ENCODE measurements at places on chromosomes 5 and 9.

GRCh38 chr5:9818340-9818845 lies 188.2 kb upstream of the TAS2R1 start:
- no peak for DNase-seq

- DNase-seq, result no peak
Observed at GRCh38 chr5:25345240-25345771, 700.5 kb upstream of the CDH10 start.

DNA sequence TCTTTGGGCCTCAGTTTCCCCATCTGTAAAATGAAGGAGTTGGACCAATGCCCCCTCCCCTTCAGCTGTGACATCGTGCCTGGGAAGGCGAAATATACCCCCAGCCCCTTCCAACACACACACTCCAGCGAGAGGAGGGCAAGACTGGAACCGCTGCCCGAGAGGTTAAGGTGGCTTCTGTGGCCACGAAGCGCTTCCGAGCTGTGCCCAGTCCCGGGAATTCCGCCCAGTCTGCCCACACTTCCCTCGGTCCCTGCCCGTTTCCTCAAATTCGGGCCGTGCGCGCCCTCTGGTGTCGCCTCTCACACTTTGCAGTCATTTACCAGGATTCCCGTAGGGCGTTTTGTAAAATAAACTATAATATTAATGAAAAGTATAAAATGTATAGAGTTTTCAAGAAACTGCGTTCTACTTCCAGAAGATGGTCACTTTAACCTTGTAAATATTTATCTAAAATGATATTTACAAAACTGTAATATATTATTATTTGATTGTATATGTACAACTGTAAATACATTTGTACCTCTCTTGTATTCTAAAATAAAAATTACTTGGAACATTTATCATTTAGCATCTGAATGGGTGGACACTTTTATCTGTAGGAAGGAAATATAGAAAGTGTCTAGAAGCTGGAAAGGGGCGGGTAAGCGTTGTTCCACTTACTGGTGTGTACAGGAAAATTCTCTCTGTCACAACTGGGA lies 11.0 kb upstream of the EXOSC2 start:
- peak; percentile 68 for DNase-seq

DNA sequence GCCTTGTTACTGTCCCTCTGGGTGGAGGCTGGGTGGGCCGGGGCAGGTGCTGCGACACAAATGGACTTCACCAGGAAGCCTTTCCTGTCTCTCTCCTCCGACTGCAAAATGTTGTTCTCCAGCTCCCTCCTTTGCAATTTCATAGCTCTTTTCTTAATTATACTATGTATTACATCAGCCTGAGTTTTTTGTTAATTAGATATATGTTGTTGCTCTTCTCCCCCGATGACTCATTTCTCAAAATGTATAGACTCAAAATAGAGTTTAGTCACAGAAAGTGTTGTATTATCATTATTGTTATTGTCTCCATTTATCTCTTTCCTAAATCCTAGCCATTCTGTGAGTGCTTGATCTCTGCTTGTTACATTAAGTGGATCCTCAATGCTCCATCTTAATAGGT lies 122.4 kb upstream of the OSMR start:
- no peak for DNase-seq

DNA sequence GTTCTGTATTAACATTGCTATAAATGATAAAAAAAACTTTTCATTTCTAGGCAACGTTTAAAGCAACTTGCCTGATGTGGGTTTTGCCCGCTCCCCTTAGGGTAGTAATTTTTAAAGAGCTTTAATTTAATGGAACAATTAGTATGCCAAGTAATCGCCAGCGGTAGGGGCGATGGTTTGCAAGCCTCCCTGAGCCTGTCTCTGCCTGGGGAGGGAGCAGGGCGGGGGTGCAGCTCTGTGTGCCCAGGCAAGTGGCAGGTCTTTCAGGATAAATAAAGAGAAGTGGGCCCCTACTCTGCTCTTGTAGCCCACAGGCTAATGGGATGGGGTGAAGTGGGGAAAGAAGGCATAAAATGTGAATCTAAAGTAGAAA lies 13.8 kb upstream of the TGFBI start:
- no peak for DNase-seq

- peak; percentile 58 for DNase-seq
Observed at GRCh38 chr5:14445576-14446290, 135.9 kb upstream of the OTULINL start.

DNA sequence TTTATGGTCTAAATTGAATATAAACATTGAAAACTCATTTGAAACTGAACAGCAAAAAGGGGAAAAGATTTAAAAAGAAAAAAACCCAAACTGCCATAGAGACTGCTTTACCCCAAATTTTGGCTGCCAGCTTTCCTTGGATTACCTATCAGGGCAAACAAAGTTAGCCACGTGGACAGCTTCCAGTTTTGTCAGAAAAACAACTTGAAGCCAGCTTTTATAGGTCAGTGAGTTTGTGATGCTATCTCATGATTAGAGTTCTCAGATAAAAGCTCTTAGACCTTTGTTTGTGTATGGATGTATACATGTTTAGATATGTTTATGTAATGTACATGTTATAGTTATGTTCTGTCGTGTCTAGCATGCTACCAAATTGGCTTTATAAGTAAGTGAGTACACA lies 16.1 kb downstream of the FBP2 start:
- DNase-seq, result no peak

- DNase-seq, result no peak
Observed at GRCh38 chr9:93890436-93890935, 64.7 kb downstream of the BARX1 start.

GRCh38 chr5:130155345-130156011 lies 251.2 kb downstream of the CHSY3 start:
- no peak for DNase-seq

GRCh38 chr9:37417857-37418618 lies 4.5 kb upstream of the GRHPR start:
- DNase-seq, result no peak

DNA sequence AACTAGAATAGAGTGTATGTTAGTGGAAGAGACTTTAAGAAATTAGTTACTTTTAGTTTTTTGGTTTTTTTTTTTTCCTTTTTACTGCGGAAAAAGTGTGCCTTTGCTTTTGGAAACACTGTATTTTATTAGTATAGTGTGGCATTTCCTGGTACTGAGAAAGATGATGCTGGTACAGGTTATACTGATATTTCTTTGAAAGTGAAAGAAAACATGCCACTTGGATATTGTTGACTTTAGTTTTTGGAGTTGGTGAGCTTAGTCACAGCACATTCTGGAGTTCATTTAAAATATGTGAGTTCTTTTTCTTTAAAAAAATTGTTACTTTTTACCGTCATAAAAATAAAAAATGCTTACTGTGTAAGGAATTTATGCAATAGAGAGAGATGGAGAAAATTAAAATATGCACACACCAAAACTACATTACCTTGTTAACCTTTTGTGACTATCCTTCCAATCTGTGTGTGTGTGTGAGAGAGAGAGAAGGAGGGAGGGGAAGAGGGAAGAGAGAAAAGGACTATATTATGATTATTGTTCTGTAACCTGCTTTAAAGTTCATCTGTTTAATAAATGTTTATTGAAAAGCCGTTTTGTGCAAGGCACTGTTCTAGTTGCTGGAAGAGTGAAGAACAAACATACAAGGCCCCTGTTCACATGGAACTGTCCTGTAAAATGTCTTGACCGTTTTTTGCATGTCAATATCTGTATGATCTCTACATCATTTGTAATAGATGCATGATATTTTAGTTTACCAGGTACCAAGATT lies 1.9 kb downstream of the UGCG start:
- DNase-seq, result no peak

DNA sequence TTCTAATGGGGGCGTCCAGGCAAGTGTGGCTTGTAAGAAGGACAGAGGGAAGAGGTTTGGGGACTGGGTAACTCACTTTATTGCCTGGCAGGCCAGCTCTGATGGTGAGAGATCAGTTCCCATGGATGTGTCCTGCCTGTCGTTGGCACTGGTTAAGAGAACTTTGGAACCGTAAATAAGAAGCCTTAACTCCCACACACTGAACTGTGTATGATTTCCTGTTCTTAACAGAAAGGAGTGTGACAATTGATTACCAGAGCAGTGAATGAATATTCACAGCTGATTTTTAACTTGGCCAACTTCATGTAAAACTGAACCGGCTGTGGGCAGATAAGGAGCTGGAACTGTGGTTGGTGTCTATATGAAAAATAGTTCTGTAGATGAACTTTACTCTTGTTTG lies 63.2 kb downstream of the MEGF10 start:
- DNase-seq, result no peak

DNA sequence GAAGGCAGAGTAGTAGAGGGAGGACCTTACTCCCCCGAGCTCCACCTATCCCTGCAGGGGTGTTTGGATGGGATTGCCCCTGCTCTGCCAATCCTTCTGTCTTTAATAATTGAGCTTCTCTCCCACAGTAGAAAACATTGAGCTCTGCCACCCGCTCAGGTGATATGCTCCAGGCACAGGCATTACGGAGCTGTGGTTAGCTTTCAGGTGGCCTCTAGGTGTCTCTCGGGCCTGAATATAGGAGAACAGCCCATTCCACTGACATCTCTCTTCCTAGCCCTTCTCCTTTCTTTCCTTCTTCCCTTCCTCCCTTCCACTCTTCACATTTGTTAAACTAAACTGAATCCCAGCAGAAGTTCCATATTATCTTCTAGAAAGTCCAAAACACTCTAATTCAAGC lies 203.4 kb downstream of the SYK start:
- no peak for DNase-seq

DNA sequence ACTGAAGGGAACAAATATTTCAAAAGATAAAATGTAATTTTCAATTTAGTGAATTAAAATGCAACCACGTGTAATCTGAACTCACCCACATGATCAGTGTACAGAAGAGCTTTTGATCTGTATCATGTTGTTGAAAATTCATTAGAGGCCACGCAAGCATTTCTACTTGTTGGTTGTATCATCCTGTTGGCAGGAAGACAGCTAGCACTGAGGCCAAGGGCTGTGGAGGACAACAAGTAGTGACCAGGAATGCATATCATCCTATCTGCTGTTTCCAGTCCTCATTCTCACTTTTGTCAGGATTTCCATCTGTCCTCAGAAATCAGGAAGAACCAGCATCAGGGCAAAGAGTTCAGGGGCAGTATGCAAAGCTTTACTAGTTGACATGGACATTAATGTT lies 29.9 kb upstream of the CKS2 start:
- no peak for DNase-seq

DNA sequence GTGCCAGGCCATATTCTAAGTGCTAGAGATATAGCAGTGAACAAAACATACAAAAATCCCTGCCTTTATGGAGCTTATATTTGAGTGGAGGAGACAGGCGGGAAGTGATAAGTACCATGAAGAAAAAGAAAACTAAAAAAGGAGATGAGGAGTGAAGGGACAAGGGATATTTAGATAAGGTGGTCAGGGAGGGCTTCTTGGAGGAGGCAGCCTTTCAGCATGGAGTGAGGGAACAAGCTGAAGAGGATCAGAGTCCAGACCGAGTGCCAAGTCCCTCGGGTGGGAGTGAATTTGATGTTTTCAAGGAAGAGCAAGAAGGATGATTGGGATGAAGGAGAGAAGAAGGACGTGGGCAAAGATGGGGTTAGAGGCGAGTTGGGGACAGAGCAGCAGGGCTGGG lies 190.5 kb downstream of the FSTL4 start:
- DNase-seq, result no peak

- no peak for DNase-seq
Observed at GRCh38 chr5:146751054-146751453, 127.5 kb downstream of the PPP2R2B start.

GRCh38 chr9:81394881-81395675 lies 294.3 kb downstream of the TLE1 start:
- no peak for DNase-seq

DNA sequence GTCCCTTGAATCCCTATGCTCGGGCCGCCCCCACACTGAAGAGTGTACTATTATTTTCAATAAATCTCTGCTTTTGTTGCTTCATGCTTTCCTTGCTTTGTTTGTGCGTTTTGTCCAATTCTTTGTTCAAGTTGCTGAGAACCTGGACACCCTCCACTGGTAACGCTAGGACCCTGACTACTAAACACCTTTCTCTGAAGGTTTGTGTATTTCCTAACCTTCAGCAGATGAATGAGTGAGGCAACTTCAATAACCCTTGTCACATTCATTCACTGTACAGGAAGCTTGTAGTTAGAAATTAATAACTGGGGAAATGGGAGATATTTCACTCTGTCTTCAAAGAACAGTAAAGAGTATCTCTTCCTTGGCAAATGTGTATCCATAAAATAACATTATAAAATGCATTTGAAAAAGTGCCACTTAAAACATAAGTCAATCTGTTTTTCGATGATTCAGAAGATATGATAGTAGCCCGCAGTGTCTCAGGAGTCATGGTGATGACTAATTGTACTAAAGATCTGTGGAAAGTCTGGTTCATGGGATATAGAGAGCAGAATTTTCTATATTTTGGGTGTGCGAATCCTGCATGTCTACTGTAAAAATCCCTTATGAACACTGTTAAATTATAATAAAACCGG lies 43.2 kb upstream of the ANKH start:
- DNase-seq, result no peak

DNA sequence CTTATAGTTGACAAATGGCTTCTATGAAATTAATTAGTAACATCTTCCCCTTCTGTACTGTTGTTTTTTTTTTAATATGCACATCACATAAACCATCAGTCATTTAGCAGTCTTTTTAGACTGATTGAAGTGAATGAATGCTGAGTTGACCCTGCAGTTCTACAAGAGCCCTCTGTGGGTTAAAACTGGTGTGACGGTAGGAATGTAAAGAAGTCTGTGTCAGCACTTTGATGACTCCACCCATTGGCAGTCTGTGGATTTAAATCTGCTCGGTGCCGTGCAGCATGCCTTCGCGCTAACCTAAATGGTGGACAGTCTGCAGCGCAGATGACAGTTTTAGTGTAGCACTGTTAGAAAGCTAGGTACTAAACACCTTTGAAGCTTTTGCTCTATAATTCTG lies 3.1 kb downstream of the GTF3C4 start:
- no peak for DNase-seq

- DNase-seq, result no peak
Observed at GRCh38 chr5:149452665-149453617, 73.8 kb upstream of the IL17B start.

DNA sequence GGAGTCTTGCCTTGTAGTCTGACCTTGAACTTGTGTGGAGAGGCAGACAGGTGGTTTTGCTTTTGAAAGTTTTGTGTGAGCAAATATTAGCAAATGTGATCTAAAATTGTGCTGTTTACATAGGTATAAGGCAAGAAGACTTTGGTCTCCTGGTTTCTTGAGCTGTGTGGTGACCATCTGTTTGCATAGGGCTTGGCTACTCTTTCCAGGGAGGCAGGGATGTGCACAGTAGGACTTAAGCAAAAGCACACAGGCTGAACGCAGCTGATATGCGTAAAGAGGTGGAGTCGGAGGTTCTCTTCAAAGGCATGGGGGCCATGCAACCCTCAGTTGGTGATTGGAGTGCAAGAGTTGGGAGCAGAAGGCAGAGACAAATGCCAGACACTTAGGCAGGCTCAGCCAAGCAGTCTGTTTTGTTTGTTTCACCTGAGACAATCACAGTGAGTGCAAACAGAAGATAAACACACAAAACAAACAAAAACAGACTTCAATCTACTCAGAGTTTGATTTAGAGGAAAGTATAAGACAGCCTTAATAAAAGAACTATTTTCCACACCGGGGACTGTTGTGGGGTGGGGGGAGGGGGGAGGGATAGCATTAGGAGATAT lies 744.2 kb downstream of the MTRR start:
- DNase-seq, result no peak
